Fibroblast of the aortic adventitia (primary cell): ENCODE measurements at places on chromosomes 2 and 18.
A peak's percentile ranks its signal among the peaks of the same experiment; 100 is the strongest.

GRCh38 chr18:26227051-26227670, 916 bp downstream of the TAF4B start:
- DNase-seq = peak; percentile 15

- peak; percentile 30 for DNase-seq
Measured at GRCh38 chr2:140481136-140481535, 1649.7 kb downstream of the LRP1B start.

GRCh38 chr2:201909961-201910361, 103.6 kb downstream of the CDK15 start:
- DNase-seq = peak; percentile 61

DNA sequence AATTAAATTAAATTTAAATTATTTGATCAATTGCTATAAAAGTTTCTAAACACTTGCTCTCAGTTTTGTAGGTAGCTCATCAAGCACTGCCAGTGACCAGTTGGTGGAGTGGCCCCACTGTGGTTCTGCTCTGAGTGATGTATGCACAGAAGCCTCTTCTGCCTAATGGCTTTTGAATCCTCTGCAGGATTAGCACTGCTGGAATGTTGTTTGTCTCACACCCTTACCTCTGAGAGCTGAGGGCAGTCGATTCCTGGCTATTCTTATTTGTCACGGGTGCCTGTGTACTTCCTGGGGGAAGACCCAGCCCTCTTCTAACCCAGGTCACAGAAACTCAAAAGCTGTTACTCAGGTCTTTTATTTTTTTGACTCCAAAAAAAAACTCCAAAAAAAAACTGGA, 9.5 kb downstream of the CAPN14 start:
- no peak for DNase-seq

- no peak for DNase-seq
Measured at GRCh38 chr2:227407591-227408151, 19.9 kb upstream of the SCYGR1 start.

- DNase-seq = no peak
Measured at GRCh38 chr2:70829916-70830315, 5.7 kb downstream of the CD207 start.

- DNase-seq = no peak
Measured at GRCh38 chr2:226387499-226387942, 412.1 kb downstream of the IRS1 start.

DNA sequence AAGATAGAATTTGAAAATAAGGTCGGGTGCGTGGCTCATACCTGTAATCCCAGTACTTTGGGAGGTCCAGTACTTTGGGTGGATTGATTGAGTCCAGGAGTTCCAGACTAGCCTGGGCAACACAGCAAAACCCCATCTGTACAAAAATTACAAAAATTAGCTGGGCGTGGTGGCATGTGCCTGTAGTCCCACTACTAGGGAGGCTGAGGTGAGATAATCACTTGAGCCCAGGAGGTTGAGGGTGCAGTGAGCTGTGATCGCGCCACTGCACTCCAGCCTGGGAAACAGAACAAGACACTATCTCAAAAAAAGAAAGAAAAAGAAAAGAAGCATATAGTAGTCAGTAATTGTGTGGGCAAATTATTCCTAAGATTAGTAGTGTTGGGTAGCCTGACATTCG, 194.2 kb upstream of the ALPP start:
- no peak for DNase-seq

- DNase-seq = no peak
Measured at GRCh38 chr18:48765053-48765452, 185.7 kb downstream of the SMAD7 start.

- no peak for DNase-seq
Measured at GRCh38 chr2:237075749-237076599, 9.7 kb upstream of the COPS8 start.

- DNase-seq = peak; percentile 89
Measured at GRCh38 chr2:120735746-120736170, at the start of gene GLI2. TSS of gene GLI2 (plus strand) at chr2:120735868. CDS start at chr2:120797321, 61,453 bp downstream.

- peak; percentile 57 for DNase-seq
Measured at GRCh38 chr2:45826884-45827635, 175.6 kb downstream of the PRKCE start.

- peak; percentile 70 for DNase-seq
Measured at GRCh38 chr2:55901322-55901721, 22.3 kb downstream of the EFEMP1 start.

GRCh38 chr2:145091967-145092366, 572.0 kb upstream of the ZEB2 start:
- DNase-seq = peak; percentile 56

DNA sequence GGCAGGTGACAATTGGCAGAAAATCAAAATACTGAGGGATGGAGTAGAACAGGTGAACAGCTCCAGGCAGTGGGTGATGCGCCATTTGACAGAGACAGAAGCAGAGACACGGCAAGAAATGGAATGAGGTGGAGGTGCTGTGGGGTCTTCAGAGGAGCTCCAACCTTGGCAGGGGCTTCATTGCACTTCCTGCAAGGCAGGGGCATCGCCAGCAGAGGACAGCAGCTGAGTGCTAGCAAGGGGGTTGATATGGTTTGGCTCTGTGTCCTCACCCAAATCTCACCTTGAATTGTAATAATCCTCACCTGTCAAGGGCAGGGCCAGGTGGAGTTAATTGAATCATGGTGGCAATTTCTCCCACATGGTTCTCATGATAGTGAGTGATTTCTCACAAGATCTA, 42.8 kb downstream of the CCDC68 start:
- no peak for DNase-seq

- no peak for DNase-seq
Measured at GRCh38 chr2:100124761-100125160, 17.6 kb downstream of the AFF3 start.

DNA sequence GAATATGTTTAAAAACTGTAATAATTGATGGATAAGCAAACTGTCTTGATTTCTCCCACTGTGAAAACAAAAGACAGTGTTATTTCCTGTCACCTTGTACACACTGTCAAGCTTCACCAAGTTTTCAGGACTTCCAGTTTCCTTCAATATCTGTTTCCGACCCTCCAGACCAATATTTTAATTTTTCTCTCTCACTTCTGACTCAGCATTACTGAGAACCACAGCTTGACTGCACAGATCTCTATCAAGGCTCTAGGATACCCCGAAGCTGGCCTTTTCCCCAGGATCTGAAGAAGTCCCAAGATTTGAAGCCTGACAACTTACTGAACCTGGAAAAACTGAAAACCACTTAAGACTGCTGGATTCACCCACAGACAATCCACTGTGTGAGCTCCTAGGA, 13.2 kb upstream of the SULT1C3 start:
- no peak for DNase-seq

GRCh38 chr2:127069003-127069402, 38.0 kb downstream of the BIN1 start:
- no peak for DNase-seq

GRCh38 chr18:70024829-70025228, 77.2 kb upstream of the CD226 start:
- no peak for DNase-seq
